ENCODE measurements at places on chromosomes 5 and 9.
A peak's percentile ranks its signal among the peaks of the same experiment; 100 is the strongest.

GRCh38 chr5:82330530-82331270, 52.5 kb upstream of the RPS23 start:
- DNase-seq = no peak

- no peak for DNase-seq
Measured at GRCh38 chr9:128862401-128862851, 19.3 kb downstream of the KYAT1 start.

- no peak for DNase-seq
Measured at GRCh38 chr9:98530806-98531386, 177.8 kb downstream of the GABBR2 start.

- DNase-seq = no peak
Measured at GRCh38 chr9:91198405-91198804, 163.3 kb downstream of the AUH start.

DNA sequence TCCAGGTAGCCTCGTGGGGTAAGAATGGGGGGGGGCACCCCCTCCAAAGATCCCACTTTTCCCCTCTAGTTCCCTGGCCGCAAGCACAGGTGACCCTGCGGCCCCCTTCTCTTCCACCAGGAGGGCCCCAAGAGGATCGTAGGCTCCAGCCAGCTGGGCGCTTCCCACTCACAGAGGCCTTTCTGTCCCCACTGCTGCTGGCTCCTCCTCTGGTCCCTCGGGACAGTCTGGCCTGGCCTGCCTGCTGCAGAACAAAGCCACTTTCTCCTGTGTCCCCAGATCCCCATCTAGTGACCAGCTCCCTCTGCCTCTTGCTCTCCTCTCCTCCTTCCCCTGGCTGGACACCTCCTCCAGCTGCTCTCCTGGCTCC, 534 bp upstream of the SAPCD2 start:
- no peak for DNase-seq

DNA sequence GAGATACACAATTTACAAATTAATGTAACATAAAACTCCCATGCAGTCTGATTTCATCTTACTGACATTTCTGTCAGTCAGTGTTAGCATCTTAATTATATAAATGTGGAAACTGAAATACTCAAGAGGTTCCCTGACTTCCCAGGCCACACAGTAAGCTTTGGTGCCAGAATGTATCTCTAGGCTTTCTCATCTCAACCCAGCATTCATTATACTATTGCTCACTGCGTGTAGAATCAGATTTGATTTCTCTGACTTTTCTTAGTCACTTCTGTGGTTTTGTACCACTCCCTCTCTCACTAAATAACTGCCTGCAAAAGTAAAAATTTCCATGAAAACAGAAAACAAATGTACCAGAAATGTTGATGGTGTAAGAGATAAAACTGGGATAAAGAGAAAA, 31.7 kb upstream of the CDKN2B start:
- no peak for DNase-seq

DNA sequence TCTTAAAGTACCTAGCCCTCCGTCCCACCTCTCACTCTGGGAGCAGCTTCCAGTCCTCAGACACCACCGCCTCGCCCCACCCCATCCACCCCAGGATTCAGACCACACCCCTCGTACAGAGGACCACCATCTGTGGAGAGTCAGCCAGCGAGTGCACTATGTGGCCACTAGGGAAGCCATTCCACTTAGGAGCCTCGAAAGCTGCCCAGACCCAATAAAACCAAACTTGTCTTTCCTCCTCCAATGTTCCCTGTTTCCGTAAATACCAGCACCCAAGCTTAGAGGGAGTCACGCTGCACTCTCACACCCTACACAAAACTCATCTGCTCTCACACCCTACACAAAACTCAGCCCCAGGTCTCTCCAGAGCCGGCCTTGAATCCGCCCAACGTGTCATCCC, 1.9 kb downstream of the GCNT4 start:
- DNase-seq = peak; percentile 56

GRCh38 chr9:136423432-136424146, 13.1 kb downstream of the PMPCA start:
- no peak for DNase-seq

DNA sequence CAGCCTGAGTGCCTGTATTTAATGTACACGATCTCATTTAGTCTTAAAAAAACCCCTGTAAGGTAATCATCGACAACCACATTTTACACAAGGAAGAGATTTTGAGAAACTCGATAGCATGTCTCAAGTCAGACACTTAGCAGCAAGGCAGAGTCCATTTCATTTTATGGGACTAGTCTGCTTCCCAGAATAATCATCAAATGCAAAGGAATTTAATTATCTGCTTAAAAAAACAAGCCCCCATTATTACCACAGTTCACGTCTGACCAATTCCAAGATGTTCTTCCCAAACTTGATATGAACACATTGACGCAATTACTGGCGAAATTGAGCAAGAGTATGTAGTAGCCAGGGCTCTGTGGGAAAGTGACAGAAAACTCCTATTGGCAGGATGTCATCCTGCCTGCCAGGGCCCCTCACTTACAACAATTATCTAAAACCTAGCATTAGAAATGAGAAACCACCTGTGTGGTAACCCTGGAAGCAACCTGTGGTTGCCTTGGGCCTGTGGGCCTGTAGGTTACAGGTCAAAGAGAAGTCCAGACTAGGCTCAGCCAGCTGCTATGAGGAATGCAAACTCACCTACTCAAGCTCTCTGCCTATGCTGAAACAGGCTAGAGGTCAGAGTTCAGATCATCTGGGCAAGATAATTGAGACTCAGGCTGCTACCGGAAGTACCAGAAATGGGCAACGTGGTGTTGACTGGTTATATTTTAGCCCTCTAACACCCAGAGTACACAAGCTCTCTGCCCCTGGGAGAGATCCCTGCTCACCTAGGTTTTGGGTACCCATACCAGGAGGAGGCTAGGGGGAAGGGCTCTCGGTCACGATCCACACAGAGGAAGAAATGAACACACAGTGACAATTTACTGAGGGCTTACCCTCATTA, 1.6 kb downstream of the B4GALT1 start:
- DNase-seq = no peak

DNA sequence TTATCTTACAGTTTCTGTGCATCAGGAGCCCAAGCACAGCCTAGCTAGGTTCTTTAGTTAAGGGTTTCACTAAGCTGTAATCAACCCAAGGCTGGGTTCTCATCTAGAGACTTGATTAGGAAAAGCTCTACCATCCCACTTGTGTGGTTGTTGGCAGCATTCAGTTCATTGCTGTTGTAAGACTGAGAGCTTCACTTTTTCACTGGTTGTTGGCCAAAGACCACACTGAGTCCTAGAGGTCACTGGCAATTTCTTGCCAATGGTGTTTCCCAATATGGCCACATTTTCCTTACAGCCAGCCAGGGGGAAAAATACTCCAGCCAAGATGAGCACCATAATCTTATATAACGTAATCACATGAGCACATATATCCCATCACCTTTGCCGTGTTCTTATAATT, 74.3 kb downstream of the SMIM15 start:
- DNase-seq = no peak

DNA sequence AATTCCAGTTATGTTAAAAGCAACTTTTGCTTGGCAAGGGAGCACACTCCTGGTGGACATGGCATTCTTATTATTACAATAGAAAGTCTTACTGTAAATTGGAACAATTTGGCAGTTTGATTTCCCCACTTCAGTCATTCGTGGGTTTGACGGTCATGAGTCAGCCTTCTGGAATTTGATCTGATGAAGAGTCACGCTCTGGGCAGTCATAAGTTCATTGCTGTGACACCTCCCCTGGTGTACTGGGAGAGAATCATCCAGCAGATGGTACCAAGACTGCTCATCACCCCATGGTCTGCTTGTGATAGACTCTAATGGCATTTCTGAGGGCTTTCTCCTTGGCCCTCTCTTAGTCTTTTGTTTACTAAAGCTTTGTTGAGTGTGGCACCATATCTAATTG, 53.8 kb downstream of the GLRA1 start:
- no peak for DNase-seq

- no peak for DNase-seq
Measured at GRCh38 chr5:93192087-93192486, 388.9 kb downstream of the NR2F1-AS1 start.

DNA sequence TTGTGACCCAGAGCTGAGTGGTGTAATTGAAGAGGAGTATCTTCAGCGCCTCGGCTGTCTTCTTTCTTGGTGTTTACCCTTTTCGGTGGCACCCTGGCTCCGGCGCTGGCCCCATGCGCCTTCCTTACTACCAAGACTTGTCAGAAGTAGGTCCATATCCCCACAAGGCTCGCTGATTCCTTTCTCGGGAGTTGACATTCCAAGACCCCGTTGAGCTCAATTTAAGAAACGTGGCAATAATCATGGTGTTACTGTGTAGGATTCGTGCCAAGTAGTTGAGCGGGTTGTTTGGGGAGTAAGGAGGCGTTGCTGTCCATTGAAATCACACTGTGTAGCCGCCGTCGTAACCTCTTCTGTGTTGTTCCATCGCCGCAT, 795 bp downstream of the NDUFAF2 start:
- DNase-seq = peak; percentile 3

DNA sequence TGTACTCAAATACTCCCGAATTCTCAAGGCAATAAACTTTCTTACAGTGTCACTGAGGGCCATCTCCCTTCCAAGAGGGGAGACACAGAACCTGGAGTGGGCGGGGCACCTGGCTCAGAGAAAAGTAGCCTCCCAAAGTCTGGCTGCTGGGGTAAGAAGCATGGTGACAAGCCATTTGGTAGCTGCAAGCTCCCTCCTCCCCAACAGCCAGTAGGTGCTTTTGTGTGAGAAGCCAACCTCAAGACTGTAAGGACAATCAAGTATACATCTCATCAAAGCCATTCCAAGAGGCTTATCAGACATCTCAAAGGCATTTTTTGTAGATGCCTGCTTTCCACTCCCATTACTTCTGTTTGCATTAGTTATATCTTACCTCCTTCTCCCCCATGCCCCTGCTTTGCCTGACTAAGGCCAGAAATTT, 1.4 kb downstream of the DAB2 start:
- DNase-seq = no peak

GRCh38 chr5:172940268-172941066, 18.8 kb upstream of the RPL26L1 start:
- DNase-seq = no peak

DNA sequence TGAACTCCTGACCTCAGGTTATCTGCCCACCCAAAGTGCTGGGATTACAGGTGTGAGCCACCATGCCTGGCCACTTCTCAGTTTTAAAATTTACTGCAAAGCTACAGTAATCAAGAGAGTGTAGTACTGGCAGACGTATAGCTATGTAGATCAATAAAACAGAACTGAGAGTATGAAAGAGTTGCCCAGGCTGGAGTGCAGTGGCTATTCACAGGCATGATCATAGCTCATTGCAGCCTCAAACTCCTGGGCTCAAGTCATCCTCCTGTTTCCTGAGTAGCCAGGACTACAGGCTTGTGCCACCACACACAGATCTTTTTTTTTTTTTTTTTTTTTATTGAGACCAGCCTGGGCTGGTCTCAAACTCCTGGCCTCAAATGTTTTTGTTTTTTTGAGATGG, 26.5 kb upstream of the NCS1 start:
- no peak for DNase-seq

GRCh38 chr9:128166169-128166568, 6.1 kb downstream of the BBLN start:
- DNase-seq = no peak

GRCh38 chr9:30744871-30745270, 1639.6 kb upstream of the ACO1 start:
- no peak for DNase-seq

DNA sequence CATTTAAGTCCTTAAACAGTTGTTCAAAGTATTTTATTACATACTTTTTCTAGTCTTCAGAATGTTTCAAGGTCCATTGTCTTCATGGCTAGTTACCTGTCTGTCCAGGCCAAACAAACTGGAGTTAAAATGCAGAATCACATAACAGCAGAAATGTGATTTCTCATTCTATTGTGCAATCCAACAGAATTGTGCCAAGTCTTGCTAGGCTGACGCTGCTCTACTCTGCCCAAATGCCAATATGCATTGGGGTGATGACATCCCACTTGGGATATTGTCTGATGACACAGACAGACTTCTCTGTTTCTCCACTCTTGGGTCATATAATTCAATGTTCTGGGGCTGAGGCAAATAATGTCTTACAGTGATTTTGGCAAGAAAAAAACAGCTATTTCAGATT, 5.2 kb upstream of the SLC22A5 start:
- DNase-seq = no peak
